ENCODE measurements at places on chromosomes 2 and 18.

GRCh38 chr2:106828119-106828518 is 57.8 kb downstream of the ST6GAL2 start:
- DNase-seq, result no peak

GRCh38 chr18:79581406-79581805 is 98.2 kb upstream of the CTDP1 start:
- no peak for DNase-seq

DNA sequence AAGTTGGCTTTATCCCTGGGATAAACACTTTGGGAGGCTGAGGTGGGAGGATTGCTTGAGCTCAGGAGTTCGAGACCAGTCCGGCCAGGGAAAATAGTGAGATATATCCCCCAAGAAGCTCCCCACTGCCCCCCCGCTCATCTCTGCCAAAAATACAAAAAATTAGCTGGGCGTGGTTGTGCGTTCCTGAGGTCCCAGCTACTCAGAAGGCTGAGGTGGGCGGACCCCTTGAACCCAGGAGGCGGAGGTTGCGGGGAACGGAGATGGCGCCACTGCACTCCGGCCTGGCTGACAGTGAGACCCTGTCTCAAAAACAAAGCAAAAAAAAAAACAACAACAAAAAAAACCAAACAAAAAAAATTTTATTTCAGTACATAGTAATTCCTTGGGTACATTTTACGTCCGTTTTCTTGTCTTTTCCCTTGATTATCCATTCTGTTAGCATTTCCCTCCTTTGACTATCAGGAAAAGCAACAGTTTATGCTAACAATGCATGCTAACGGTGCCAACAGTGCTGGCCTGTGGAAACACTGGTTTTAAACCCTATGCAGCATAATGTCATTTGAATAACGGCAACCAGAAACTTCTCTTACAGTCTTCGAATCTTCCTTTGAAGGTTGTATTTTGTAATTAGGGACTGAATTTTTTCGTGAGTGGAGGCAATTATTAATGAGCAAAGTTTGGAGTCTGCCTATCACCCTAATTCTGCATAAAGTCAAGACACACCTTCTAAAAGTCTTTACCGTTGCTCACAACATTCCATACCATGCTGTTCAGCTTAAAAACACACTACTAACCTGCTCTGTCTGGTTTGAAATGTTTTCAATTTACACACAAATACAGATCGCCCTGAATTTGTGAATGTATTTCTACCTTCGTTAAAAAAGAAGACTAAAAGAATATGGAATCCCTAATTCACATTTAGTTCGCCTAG is 721 bp upstream of the MIB1 start:
- DNase-seq, result no peak

GRCh38 chr2:219441451-219442255 is 7.0 kb downstream of the SPEG start:
- peak; percentile 62 for DNase-seq

- no peak for DNase-seq
Measured at GRCh38 chr2:145350011-145350410, 830.1 kb upstream of the ZEB2 start.

DNA sequence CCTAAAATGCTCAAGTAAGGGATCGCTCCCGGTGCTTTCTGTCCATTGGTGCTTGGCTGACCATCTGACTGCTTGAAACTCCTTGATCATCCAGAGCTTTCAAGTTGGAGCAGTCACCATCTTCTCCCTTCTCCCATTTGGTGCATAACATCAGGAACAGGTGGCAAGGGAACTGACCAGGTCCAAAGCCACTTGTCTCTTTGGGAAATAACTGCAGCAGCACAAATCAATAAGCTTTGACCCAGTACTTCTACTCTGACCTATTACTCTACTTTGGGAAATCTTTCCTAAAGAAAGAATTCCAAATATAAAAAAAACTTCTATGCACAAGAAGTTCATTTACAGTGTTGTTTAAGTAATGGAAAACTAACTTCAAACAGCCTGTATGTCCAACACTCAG is 10.6 kb upstream of the MAT2A start:
- DNase-seq, result no peak
